ENCODE measurements at places on chromosomes 16 and 17.

- DNase-seq = peak; percentile 57
Measured at GRCh38 chr17:43469145-43469544, 14.6 kb upstream of the DHX8 start.

- DNase-seq = no peak
Measured at GRCh38 chr17:45432405-45433158, at the start of gene ARHGAP27. ARHGAP27 (minus strand) TSS chr17:45432870; CDS start chr17:45430279, 2,591 bp downstream.

DNA sequence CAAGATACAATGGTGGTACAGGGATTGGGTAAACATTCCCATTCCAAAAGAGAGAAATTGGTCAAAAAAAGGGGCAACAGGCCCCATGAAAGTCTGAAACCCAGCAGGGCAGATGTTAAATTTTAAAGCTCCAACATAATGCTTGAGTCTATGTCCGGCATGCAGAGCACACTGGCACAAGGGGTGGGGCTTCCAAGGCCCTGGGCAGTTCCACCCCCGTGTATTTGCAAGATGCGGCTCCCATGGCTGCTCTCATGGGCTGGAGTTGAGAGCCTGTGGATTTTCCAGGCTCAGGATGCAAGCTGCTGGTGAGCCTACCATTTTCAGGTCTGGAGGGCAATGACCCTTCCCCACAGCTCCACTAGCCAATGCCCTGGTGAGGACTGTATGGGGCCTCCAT, 27.9 kb upstream of the RAI1 start:
- DNase-seq = no peak

- no peak for DNase-seq
Measured at GRCh38 chr16:77736879-77737278, 14.6 kb downstream of the NUDT7 start.

DNA sequence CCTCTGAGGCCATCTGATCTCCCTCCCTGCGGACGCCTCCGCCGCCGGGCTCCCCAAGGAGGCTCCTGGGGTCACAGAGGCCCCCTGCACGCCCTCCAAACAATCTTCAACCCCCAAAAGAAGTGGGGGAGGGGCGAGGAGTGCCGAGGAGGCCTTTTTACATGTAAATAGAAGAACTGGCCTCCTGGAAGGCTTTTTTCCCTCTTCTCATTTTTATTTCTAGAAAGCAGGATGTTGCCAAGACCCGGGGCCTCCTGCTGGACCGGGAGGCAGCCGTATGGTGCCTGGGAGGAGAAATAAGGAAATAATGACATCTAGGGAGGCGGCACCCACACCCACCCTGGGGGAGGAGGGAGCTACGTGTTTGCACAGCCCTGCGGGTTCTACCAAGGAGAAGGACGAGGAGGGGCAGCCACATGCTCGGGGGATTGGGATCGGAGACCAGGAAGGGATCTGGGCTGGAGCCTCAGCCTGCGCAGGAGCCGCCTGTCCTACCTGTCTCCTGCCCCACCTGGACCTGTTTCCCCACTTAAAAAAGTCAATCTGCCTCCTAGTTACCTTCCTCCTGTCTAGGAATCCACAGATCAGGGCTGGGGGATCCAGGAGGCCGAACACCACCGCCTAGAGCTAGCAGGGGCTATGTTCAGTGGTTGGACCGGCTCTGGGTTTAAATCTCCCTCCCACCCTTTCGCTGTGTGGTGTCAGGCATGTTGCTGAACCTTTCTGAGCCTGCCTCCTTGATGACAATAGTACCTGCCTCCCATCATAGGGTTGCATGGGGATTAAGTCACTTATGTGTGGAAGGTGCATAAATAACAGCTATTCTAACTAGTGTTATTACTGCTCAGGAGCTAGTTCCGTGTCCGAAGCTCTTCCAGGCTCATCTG, 175.7 kb upstream of the GSE1 start:
- no peak for DNase-seq

GRCh38 chr17:45020354-45021138, 30.9 kb downstream of the DCAKD start:
- DNase-seq = peak; percentile 46

DNA sequence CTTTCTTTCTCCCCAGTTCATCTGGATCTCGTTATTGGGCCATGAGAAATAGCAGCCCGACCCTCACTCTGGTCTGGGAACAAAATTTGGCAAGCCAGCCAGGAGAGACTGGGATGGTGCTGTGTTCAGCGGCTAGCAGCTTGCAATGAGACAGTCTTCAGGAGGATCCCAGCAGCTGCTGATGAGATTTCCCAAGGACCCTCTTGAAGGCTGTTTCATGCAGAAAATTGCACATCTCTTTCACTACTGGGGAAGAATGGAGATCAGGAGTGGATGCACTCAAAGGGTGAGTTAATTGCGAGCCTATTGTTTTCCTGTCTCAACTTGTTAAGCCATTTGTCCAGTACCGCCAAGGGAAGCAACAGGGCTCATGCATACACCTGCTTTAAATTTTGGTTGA, 5.5 kb upstream of the COIL start:
- no peak for DNase-seq

- DNase-seq = peak; percentile 71
Measured at GRCh38 chr17:65198653-65199382, 61.6 kb downstream of the RGS9 start.

- peak; percentile 69 for DNase-seq
Measured at GRCh38 chr17:50630524-50631194, 4.0 kb upstream of the ABCC3 start.

DNA sequence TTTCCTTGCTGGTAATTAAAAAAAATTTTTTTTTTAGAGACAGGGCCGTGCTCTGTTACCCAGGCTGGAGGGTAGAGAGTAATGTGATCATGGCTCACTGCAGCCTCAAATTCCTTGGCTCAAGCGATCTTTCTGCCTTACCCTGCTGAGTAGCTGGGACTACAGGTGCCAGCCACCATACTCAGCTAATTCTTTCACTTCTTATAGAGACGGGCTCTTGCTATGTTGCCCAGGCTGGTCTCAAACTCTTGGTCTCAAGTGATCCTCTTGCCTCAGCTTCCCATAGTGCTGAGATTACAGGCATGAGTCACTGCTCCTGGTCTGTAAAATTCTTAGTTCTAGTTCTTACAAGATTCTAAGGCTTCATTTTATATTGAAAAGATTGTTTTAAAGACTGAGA, 11.1 kb downstream of the SMIM36 start:
- DNase-seq = no peak

DNA sequence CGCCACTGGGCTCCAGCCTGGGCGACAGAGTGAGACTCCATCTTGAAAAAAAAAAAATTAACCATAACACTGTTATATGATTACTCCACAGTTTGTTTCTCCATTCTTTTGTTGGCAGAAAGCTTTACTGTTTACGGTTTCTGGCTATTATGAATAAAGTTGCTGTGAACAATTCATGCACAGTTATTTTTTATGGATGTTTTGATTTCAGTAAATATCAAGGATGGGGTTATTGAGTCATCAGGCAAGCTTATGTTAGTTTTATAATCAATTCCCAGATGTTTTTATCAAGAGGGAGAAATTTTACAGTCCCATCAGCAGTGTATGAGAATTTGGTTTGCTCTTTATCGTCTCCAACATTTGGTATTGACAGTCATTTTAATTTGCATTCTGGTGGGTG, 67.9 kb downstream of the TAOK1 start:
- no peak for DNase-seq

- no peak for DNase-seq
Measured at GRCh38 chr16:1244881-1245280, 4.4 kb downstream of the TPSAB1 start.
